ENCODE measurements at places on chromosomes 3 and 15. TPM values are rescaled to one million over a fixed set of nuclear protein-coding genes. Genes with fewer than 3 reads are reported as not detected.
A peak's percentile ranks its signal among the peaks of the same experiment; 100 is the strongest.

Gene SPINT1
- total RNA-seq, result 60.3 TPM

Gene CLDN16
- not detected for total RNA-seq

Gene SLC38A3
- under 0.01 TPM for total RNA-seq

Gene USP3
- 24.8 TPM for total RNA-seq

Gene SNURF
- 5.1 TPM for total RNA-seq

Gene DNASE1L3
- 0.54 TPM for total RNA-seq

Gene RPL35A
- total RNA-seq, result 345 TPM

Gene PLSCR2
- not detected for total RNA-seq

Gene MINAR1
- 0.27 TPM for total RNA-seq

Gene KLF13
- 66.2 TPM for total RNA-seq

Gene UROC1
- under 0.01 TPM for total RNA-seq

Gene GNAT1
- not detected for total RNA-seq

Gene P2RY13
- total RNA-seq, result 0.81 TPM

DNA sequence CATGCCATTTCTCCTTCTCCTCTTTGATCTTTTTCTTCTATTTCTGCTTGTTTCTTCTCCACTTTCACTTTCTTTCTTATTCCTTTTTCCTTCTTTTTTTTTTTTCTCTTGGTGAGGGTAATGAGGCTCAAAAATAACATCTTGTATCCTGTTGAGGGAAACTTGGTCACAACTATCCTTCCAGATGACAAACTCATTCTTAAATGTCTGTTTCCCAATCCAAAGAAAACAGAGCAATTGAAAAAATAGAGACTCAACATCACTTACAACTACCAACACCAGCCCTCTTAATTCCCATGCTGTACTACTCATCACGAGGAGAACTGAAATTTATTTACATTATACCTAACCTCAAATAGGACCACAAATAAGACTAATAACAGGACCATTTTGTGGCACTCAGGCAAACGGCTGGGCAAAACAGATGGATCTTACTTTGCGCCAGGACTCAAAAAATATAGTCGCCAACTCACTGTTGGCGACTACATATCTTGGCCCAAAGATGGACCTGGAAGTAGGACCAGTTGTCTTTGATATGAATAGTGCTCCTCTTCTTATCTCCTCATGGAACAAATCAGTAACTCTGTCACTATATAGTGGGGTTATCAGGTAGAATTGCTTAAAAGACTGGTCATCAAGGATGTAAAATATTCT lies 343.9 kb downstream of the ZBTB20 start:
- DNase-seq, result no peak

- peak; percentile 30 for DNase-seq
These were observed 152.7 kb downstream of the SUCNR1 start for GRCh38 chr3:152026033-152026556.

GRCh38 chr3:197554562-197555280 lies 1.0 kb downstream of the BDH1 start:
- peak; percentile 96 for DNase-seq

DNA sequence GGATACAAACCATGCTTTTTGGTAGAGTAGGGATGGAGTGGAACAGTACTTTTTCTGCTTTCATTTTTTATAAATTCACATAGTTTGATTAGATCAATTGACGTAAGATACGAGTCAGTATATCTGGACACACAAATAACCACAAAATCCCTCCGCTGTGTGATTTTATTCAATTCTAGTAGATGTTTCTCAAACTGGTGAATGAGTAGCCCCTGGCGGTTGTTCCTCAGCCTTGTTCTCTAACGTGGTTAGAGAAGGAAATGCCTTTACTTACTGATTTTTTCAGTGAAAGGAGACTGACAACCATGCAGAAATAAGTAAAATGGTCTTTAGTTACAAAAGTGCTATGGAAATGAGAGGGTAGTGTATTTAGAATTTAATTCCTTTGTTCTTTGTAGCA lies 161.0 kb downstream of the TCF12 start:
- peak; percentile 54 for DNase-seq

GRCh38 chr3:65331730-65332129 lies 643.9 kb upstream of the ADAMTS9 start:
- no peak for DNase-seq

DNA sequence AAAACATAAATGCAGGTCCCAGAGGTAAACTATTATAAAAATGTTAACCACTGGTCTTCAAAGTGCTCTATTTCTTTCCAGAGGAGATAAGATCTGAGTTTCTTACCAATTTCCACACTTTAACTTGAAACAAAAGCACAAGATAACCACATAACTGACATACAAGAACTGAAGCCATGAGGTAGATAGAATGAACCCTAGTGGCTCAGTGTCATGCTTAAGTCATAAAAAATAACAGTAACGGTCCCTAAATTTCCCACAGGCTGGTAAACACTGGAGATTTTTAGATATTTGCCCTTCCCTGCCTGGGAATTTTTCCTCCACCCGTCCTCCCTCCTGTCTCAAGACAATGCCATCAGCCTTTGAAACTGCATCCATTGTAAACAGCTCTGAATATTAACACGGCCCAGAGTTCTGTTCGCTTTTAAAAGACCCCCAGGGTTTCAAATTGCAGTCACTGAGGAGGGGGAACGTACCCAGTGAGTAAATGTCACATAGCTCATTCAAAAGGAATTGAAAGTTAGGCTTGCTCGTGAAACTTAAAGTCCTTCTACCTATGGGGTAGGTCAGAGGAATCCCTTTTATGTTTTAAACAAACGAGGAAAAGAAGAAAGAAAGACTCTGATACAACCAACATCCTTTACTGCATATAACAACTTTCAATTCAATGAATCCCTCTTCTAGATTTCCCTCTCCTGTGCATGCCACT lies 5.7 kb downstream of the LRIG1 start:
- no peak for DNase-seq

GRCh38 chr15:59278120-59278519 lies 71.5 kb downstream of the LDHAL6B start:
- no peak for DNase-seq

- DNase-seq, result no peak
These were observed 29.3 kb downstream of the EPHA6 start for GRCh38 chr3:96843505-96844203.

- DNase-seq, result peak; percentile 94
These were observed 19.0 kb downstream of the FAM3D start for GRCh38 chr3:58647381-58648141.

DNA sequence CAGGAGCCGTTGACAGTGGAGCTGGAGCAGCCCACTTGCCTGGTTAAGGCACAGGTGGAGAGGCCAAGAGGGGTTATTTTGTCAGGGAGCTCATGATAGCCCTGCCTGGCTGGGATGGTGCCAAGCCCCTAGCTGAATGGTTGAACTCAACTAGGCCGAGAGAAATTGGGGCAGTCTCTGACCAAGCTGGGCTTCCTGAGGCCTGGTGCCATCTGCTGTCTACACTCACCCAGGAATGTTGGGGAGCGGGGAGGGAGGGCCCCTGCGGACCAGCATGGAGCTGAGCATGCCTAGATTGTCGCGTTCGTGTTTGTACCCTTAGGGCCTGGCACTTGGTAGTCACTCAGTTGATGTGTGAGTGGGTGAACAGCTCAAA lies 1.2 kb downstream of the BRPF1 start:
- DNase-seq, result no peak

DNA sequence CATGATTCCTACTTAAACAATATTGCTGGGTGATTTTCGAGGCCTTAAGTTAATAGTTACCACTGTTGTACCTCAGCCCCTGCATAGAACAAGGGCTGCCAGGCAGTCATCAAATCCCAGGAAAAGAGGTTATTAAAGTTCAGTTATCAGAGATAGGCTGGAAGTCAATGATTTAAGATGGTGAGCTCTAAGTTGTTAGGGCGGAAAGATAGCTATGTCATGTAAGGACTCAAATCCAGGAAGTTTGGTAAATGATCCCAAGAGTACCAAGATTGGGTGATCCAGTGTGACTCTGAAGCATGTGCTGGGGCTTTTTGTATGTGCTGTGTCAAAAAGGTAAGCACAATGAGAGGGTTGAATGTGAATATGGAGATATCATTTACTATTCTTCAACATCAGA lies 287.9 kb downstream of the NLGN1 start:
- DNase-seq, result no peak

- peak; percentile 73 for DNase-seq
These were observed 1108.5 kb upstream of the EPHA6 start for GRCh38 chr3:95705786-95706418.

DNA sequence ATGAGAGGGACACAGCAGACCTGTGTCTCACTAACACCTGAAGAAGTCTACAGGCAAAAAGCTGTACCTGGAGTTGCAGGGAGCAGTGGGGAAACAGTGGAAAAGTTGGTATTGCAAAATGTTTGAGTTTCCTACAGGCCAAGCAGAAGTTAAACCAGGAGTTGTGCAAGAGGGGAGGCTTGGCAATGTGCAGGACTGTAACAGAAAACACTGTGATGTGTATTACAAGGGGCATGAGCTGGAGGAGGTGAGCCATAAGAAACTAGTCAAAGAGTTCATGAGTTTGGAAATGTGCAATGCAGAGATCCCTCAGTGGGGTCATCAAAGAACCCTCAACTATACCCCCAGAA lies 47.1 kb upstream of the SERPINI2 start:
- no peak for DNase-seq

DNA sequence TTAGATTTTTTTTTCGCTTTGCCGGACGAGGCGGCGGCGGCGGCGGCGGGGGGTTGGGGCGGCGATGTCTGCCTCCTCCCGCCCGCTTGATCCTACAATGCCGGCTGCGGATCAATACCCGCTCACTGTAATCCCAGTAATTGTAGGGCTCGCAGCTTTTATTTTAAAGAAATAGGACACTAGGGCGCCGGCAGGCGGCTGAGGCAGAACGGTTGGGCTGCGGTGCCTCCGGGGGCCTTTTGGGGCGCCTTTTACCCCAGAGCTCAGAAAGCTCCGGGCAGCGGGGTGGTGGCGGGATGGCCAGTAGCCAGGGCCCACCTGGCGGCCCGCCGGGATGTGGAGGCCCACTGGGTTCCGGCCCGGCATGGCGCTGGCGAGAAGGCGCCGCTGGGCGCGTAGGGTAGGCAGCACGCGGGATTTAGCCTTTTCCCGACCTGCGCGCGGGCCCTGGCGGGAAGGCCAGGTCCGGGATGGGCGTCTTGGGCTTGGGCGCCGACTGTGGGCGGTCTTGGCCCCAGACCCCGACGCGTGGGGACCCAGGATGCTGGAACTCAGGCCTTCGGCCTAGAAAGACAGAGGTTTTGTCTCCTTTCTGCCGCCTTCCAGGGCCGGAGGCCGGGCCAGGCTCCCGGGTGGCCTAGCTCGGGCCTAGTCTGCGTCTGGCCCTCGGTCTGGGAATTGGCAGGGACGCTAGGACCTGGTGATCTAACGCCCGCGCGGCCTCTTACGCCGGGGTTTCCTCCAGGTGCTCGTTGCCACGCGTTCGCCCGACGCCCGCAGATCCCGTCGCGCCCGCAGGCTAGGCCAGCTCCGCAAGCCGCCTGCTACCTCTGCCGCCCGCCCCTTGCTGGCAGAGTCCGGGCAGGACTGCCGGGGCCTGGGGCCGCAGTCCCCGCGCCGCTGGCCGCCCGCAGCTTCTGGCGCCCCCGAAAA lies 15.5 kb upstream of the ONECUT1 start:
- no peak for DNase-seq

DNA sequence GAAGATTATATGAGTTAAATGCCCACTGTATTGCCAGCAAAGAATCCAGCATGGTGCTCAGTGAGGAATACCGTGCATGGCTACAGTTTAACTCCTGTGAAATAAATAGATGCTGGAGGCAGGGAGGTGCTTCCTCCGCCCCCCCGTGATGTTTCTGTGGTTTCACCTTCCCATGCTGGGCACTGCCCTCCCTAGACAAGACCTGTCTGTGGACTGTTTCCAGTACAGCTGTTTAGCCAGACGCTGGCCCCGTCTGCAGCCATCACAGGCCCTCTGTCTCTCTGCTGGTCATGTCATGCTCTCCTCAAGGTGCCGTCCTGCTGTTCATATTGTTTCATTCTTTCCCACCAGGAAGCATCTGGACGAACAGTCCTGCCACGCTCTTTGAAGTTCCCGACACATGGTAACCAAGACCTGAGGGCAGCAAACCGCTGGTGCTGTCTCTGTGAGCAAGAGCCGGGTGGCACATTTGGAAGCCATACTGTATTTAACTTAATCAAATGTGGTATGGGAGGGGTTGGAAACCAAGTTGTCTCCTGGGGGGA lies 31.4 kb downstream of the GOLGA8S start:
- DNase-seq, result no peak

GRCh38 chr3:44513513-44513912 lies 36.0 kb upstream of the ZNF445 start:
- DNase-seq, result no peak

DNA sequence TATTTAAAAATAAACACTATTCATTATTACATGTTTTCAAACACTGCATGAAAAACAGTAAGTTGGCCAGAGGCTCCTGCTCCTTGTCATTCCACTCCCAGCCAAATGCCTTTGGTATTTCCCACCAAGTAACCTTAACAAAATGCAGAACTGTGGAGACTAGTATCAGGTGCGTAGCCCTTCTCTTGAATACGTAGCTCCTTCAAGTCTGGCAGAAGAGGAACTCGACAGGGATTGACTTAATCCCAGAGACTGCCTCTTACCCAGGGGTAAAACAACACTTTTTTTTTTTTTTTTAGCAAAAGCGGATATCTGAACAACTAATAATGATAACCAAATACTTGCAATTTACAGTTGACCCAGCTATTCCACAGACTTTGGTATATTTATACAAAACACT lies 738 bp downstream of the COMMD2 start:
- DNase-seq, result no peak

- no peak for DNase-seq
These were observed 71.9 kb upstream of the CHRNB4 start for GRCh38 chr15:78712797-78713515.

Measured in hematopoietic multipotent progenitor cell (in vitro differentiated cells).